Natural killer cell treated with Interleukin-12 subunit alpha and Interleukin-12 subunit beta and Interleukin-15 and Interleukin-18, amount 100 ng/mL, for 72 hours (primary cell): ENCODE measurements at places on chromosomes 5 and 9. TPM values are rescaled to one million over a fixed set of nuclear protein-coding genes. Genes with fewer than 3 reads are reported as not detected.
A peak's percentile ranks its signal among the peaks of the same experiment; 100 is the strongest.

The SMARCA2 gene
- 124 TPM for total RNA-seq

- DNase-seq, result peak; percentile 76
Measured at GRCh38 chr9:3467593-3468219, 58.1 kb downstream of the RFX3 start.

The BTNL8 gene
- total RNA-seq, result not detected

The GLDC gene
- total RNA-seq, result 1.4 TPM

DNA sequence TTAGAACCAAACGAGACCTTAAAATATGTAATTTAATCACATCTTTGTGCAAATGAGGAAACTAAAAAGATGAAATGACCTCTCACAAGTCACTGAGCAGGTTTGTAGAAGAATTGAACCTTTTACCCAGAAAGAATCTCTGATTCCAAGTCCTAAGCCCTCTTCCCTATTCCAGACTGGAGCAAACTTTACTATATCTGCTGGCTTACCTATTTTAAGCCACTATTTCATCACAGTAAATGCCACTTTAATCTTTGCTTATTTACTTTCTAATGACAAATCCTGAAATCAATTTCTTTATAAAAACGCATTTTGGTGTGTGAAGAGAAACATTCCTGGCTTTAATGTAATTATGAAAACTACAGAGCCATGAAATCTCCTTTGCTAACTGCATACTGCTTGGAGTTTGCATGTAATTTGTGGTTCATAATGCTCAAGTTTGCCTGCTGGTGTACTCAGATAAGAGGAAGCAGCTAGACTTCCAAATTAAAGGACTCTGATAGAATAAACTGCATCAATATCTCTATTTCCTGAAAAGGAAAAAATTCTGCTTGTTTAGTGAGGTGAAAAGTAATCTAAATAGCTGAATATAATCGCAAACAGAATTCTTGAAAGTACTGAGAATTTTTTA, 121.2 kb downstream of the RAB3C start:
- DNase-seq, result no peak

GRCh38 chr9:116574027-116574679, 113.0 kb upstream of the TRIM32 start:
- DNase-seq, result no peak

GRCh38 chr5:142235870-142236672, 88.8 kb downstream of the SPRY4 start:
- no peak for DNase-seq

GRCh38 chr5:140402258-140403074, 833 bp downstream of the ANKHD1 start:
- DNase-seq, result peak; percentile 65

GRCh38 chr5:81552852-81553566, 159.1 kb upstream of the ACOT12 start:
- no peak for DNase-seq

- no peak for DNase-seq
Measured at GRCh38 chr5:171544913-171545765, 125.7 kb downstream of the FGF18 start.

The SHISAL2B gene
- total RNA-seq, result not detected

The PTGS1 gene
- total RNA-seq, result 0.89 TPM

- DNase-seq, result no peak
Measured at GRCh38 chr9:129232839-129233591, 55.0 kb upstream of the IER5L start.

DNA sequence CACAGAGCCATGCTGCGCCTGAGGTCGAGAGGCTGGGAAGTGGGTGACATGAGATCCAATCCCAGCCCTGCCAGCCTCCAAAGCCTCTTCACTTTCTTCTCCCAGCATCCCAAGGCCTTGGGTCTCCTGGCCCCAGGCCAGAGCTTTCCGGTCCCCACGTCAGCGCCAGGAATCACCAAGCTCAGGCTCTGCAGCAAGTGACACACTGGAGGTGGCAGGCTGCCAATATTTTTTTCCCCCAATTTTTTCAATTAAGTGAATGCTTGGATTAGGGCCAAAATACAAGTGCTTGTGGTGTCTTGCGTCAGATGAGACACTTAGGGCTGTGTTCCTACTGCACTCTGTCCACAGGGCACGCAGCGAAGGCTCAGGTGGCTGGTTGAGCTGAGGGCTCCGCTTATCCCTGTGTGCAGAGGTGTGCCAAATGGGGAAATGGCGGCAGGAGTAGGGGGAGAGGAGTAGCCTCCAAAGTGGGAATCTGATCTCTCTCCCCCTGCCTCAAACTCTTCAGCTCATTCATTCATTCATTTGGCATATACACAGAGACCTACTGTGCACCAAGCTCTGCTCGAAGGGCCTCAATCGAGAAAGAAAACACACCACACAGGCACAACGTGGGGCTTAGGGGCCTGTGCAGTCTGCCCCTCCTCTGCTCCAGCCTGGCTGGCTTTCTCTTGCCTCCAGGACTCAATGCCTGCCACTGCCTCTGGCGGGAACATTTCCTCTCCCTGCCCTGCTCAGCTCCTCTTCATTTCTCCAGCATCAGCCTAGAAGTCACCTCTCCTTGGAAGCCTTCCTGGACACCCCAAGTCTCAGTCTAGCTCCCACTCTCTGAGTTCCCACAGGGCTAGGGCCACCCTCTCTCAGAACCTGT, 16.6 kb downstream of the SH3PXD2B start:
- no peak for DNase-seq

DNA sequence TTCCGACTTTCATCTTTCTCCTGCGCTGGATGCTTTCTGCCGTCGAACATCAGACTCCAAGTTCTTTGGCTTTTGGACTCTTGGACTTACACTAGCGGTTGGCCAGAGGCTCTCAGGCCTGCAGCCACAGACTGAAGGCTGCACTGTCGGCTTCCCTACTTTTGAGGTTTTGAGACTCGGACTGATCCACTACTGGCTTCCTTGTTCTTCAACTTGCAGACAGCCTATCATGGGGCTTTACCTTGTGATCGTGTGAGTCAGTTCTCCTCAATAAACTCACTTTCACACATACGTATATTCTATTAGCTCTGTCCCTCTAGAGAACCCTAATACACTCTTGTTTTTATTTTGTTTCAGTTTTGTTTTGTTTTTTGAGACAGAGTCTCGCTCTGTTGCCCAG, 10.3 kb downstream of the FKBP15 start:
- no peak for DNase-seq

- DNase-seq, result no peak
Measured at GRCh38 chr5:140319833-140320232, 16.9 kb upstream of the PFDN1 start.

GRCh38 chr9:93126825-93127368, 7.2 kb downstream of the NINJ1 start:
- peak; percentile 55 for DNase-seq

The LMBRD2 gene
- 12.7 TPM for total RNA-seq

The TMEFF1 gene
- total RNA-seq, result 0.33 TPM

The DNAH5 gene
- not detected for total RNA-seq
